GF-D8 (cell line): ENCODE measurements at places on chromosomes 16 and 17.

GRCh38 chr16:80056324-80056723 lies 455.8 kb upstream of the MAF start:
- DNase-seq = no peak

- DNase-seq = no peak
These were observed 387.8 kb upstream of the SALL1 start for GRCh38 chr16:51538707-51539498.

DNA sequence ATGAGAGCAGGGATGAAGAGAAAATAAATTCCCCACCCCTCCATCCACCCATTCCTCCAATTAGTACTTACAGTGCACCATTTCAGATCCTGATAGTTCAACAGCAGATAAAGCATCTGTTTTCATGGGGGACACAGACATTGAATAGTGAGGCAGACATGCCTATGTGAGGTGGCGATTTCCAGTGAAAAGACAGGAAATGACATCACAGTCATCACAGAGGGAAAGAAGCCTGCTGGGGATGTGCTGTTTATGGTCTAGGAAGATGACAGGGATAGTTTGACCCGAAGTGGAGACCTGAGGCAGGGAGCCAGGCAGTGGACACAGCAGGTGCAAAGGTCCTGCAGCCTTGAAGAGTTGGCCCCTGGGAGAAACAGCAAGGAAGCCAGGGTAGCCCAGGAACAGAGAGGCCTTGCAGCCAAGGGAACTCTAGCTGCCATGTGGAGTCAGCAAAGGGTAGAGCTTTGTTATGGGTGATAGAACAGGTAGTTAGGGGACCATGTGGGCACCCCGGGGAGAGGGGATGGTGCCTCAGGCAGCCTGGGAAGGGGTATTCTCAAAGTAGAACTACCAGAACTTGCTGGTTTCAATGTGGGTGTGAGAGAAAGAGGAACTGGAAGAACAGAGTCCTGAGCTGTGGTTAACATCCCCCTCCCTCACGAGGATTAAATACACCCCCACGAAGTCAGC lies 256.6 kb downstream of the CPPED1 start:
- no peak for DNase-seq

GRCh38 chr16:87970186-87970585 lies 19.0 kb downstream of the BANP start:
- no peak for DNase-seq

DNA sequence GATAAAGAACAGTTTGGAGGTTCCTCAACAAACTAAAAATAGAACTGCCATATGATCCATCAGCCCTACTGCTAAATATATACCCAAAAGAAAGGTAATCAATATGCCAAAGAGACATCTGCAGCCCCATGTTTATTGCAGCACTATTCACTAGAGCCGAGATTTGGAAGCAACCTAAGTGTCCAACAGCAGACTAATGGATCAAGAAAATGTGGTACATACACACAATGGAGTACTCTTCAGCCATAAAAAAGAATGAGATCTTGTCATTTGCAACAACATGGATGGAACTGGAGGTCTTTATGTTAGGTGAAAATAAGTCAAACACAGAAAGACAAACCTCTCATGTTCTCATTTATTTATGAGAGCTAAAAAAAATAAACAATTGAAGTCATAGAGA lies 48.8 kb upstream of the NACA2 start:
- DNase-seq = no peak

GRCh38 chr16:23754594-23755483 lies at the start of gene CHP2:
Gene CHP2, plus strand, starts transcription at chr16:23755026. Its CDS starts 24 bp downstream, at chr16:23755050.
- no peak for DNase-seq

DNA sequence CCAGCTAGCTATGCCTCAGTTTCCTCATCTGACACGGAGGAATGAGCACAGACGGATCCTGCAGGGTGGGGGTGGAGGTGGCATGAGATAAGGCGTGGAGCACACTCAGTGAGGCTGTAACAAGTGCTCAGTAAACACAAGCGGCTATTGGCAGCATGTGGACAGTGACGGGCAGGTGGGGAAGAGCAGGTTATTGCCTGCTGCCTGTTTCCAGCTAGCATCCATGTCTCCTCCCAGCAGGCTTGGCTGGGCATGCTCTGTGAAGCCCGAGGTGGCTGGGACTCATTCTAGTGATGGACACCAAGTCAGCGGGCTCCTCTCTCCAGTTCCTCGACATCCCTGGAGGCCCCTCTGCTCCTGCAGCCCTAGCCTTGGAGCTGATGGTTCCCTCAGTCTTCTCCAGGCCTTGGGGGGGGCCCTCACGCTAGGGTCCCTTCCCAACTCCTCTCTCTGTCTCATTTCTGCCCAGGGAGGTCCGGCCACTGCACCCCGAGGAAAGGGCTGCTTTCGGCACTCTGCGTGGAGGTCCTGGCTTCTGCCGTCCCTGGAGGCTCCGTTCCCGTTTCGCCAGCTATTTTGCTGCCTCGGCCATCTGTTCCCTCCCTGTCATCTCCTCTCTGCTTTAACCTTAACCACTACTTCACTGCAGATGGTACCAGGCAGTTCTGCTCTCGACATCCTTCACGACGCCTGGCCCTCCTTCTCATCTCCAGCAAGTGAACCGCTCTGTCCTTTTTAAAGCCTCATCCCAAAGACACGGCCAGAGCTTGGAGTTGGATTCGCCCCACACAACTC lies 6.2 kb downstream of the RTN4RL1 start:
- DNase-seq = no peak

DNA sequence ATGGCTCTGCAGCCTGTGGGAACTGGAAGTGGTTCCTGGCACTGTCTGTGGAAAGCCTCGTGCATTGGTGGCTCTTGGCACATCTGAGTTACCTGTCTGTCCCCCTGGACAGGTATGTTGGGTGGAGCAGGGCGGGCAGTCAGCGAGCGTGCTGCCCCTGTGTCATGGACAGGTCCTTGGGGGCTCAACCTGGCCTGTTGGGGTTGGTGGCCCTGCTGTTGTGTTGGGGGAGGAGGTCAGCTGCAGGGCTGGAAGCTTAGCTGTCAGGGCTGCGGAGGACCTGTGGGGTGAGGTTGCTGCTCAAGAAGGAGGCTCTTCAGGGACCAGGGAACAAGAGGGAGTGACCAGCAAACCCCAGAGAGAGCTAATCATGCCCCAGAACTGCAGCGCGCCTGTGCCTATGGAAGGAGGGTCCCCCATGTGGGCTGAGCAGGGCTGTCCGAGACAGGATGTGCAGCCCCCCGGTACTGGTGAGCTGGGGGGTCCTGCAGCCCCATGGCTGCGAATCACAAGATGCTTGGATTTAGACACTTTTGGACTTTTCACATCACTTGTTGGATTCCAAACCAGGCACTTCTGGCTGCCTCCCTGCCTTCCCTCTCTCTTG lies 7.2 kb downstream of the NKD1 start:
- no peak for DNase-seq

DNA sequence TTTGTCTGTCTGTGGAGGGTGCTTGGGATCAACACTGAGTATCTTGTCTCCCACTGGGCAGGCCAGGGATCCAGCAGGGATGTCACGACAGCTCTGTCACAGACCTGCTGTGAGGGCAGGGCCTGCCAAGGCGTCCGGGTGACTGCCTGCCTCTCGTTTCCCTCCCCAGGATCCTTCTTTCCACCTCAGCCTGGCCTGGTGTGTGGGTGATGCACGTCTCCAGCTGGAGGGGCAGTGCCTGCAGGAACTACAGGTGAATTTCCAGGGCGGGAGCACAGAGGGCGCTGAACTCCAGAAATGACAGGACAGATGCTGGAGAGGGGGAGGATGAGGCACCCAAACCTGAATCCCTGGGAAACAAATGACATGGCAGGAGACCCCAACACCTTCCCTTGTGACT lies 6.8 kb upstream of the MMP15 start:
- no peak for DNase-seq

- DNase-seq = no peak
These were observed 23.3 kb downstream of the SLC7A5 start for GRCh38 chr16:87845807-87846619.
